ENCODE measurements at places on chromosomes 12 and 14.

- H3K4me1 ChIP-seq: no peaks in the 10 kb centered on the region
- DNase-seq: no peak
- H3K27me3 ChIP-seq: no peaks in the 10 kb centered on the region
These were observed 70.4 kb upstream of the BTG1 start for GRCh38 chr12:92216092-92216491.

- H3K4me1 ChIP-seq: peaks cover 15% of the 10 kb centered on the region
- H3K4me3 ChIP-seq: no peak overlapping the region
- DNase-seq: no peak
- H3K36me3 ChIP-seq: no peaks in the 10 kb centered on the region
These were observed 5.5 kb downstream of the SLC38A1 start for GRCh38 chr12:46263140-46264016.

- no peaks in the 10 kb centered on the region for H3K36me3 ChIP-seq
- no peak overlapping the region for H3K4me3 ChIP-seq
- no peaks in the 10 kb centered on the region for H3K27me3 ChIP-seq
These were observed 152.9 kb downstream of the SLC41A2 start for GRCh38 chr12:104805186-104805585.

GRCh38 chr12:122208073-122208820 lies 4.7 kb downstream of the B3GNT4 start:
- H3K27me3 ChIP-seq: peaks cover 25% of the 10 kb centered on the region
- H3K4me3 ChIP-seq: no peak overlapping the region
- H3K36me3 ChIP-seq: peaks cover 33% of the 10 kb centered on the region
- H3K4me1 ChIP-seq: peaks cover 2% of the 10 kb centered on the region
- DNase-seq: no peak

- no peak for DNase-seq
- no peak overlapping the region for H3K4me3 ChIP-seq
- H3K27ac ChIP-seq: peak overlapping the region; percentile 53
- H3K36me3 ChIP-seq: no peaks in the 10 kb centered on the region
These were observed 33.7 kb downstream of the VWF start for GRCh38 chr12:6090803-6091202.

DNA sequence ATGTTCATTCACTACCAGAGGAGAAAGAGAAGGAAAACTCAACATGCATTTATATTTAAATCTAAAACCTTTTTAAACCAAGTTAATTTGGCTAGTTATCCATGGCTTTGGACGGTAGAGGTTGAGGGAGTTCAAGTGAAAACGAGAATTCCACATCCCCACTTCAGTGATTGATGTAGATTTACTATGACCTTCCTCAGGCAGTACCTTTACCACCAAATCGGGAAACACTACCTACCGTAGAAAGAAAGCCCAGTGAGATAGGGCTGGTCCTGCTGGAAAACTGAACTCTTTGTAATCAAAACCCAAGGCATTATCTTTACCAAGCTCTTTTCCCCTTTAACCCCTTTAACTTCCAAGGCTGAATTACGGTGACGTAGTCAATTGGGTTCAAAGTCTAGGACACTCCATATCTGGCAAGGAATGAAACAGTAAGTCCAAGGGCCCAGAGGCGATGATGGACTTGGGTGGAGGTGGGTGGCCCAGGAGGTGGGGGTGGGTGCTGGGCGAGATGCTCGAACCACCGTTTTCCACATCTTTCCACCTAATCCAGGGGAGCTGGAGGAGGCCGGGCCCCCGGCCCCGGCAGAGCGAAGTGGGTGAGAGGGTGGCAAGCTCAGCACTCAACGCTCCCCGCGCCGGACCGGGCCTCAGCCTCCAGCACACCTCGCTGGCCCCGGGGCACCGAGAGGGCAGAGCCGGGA lies 618 bp downstream of the SEC23A start:
- H3K27me3 ChIP-seq: no peaks in the 10 kb centered on the region
- H3K36me3 ChIP-seq: no peaks in the 10 kb centered on the region
- peak overlapping the region; percentile 93 for H3K4me3 ChIP-seq
- peaks cover 28% of the 10 kb centered on the region for H3K4me1 ChIP-seq
- DNase-seq: no peak

DNA sequence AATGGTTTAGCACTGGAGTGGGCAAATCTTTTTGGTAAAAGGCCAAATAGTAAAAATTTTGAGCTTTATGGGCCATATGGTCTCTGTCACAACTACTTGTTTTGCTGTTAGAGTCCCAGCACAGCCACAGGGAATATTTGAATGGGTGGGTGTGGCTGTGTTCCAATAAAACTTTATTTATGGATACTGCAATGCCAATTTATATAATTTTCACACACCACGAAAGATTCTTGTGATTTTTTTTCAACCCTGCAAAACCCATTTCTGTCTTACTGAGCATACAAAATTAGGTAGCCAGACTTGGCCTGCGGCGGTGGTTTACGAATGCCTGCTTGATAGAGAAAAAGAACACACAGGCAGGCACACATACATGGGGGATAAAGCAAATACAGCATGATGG lies 28.3 kb downstream of the TMEM120B start:
- H3K4me1 ChIP-seq: peaks cover 4% of the 10 kb centered on the region
- H3K4me3 ChIP-seq: no peak overlapping the region
- no peaks in the 10 kb centered on the region for H3K36me3 ChIP-seq
- H3K27ac ChIP-seq: no peak overlapping the region
- DNase-seq: no peak
- H3K27me3 ChIP-seq: no peaks in the 10 kb centered on the region

DNA sequence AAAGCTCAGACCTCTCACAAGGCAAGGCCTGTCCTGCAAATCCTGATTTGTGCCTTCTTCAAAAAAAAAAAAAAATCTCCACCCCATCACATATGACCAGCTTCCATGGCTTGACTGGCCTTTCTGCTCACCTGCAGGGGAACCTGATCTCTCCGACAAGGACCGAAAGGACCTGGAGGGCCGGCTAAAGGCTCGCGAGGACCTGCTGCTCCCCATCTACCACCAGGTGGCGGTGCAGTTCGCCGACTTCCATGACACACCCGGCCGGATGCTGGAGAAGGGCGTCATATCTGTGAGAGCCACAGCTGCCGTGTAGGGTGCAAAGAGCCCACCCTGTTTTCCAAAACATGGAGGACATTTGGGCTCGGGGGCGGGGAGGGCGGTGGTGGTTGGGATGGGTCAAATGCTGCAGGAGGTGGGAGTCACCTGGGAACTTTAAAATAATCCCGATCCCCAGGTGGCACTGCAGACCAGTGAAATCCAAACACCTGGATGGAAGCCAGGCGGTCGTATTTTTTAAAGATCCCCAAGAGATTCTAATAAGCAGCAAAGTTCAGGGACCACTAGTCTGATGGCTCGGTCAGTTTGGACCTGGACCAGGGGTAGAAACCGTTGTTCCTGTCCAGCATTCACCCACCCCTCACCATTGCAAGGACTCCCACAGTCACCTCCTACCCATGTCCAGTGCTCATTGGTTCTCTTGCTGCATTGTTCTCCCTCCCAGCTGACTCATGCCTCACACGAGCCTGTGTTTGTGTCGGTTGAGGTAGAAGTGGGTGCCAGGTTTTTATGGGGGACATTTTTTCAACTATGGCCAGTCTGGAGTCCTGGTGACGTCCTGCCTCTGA lies 44.8 kb downstream of the FOXN4 start:
- no peaks in the 10 kb centered on the region for H3K4me1 ChIP-seq

- H3K27me3 ChIP-seq: no peaks in the 10 kb centered on the region
- no peaks in the 10 kb centered on the region for H3K4me1 ChIP-seq
- H3K4me3 ChIP-seq: no peak overlapping the region
- peaks cover 26% of the 10 kb centered on the region for H3K36me3 ChIP-seq
These were observed 510.5 kb upstream of the LRFN5 start for GRCh38 chr14:41096131-41096530.

DNA sequence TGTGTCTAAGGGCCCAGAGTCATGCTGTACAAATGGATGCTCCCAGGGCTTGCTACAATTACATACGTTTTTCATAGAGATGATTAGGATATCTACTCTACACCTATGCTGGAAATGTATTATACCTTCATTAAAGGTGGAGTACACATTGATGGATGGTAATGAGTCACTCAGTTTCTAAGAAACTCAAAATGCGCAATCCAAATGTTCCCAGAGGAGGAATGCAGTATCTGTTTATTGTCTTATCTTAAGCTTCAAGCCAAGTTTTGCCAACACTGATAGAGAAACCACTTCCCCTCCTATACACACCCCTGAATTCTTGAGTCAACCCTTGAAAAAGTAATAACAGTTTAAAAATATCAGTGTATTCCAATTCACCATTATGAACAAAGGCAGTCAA lies 266.6 kb upstream of the FAR2 start:
- H3K36me3 ChIP-seq: no peaks in the 10 kb centered on the region
- H3K27me3 ChIP-seq: no peaks in the 10 kb centered on the region
- no peak for DNase-seq

DNA sequence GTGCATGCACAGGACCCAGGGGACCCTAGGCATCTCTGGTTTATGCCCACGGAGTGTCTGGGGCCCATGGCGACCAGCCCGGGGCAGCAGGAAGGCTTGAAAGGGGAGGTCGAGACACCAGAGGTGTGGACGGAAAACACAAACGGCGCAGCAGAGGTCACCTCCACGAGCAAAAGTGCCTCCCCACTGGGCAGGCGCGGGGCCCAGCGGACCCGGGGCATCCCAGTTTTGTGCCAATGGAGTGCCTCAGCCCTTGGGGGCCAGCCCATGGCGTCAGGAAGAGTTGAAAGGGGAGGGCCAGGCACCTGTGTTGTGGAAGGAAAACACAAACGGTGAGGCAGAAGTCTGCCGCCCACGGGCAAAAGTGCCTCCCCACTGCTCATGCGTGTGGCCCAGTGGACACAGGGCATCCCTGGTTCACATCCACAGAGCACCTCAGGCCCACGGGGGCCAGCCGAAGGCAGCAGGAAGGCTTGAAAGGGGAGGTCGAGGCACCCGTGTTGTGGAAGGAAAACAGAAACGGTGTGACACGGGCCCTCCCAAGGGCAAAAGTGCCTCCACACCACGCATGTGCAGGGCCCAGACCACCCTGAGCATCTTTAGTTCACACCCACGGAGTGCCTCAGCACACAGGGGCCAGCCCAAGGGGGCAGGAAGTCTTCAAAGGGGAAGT lies 378.8 kb downstream of the ALG10 start:
- no peak overlapping the region for H3K4me3 ChIP-seq
- no peaks in the 10 kb centered on the region for H3K36me3 ChIP-seq
- no peak overlapping the region for H3K27ac ChIP-seq
- DNase-seq: peak; percentile 8

All from mesothelial cell of epicardium (in vitro differentiated cells).